AML-193 (cell line): ENCODE measurements at places on chromosomes 2 and 18.
A peak's percentile ranks its signal among the peaks of the same experiment; 100 is the strongest.

DNA sequence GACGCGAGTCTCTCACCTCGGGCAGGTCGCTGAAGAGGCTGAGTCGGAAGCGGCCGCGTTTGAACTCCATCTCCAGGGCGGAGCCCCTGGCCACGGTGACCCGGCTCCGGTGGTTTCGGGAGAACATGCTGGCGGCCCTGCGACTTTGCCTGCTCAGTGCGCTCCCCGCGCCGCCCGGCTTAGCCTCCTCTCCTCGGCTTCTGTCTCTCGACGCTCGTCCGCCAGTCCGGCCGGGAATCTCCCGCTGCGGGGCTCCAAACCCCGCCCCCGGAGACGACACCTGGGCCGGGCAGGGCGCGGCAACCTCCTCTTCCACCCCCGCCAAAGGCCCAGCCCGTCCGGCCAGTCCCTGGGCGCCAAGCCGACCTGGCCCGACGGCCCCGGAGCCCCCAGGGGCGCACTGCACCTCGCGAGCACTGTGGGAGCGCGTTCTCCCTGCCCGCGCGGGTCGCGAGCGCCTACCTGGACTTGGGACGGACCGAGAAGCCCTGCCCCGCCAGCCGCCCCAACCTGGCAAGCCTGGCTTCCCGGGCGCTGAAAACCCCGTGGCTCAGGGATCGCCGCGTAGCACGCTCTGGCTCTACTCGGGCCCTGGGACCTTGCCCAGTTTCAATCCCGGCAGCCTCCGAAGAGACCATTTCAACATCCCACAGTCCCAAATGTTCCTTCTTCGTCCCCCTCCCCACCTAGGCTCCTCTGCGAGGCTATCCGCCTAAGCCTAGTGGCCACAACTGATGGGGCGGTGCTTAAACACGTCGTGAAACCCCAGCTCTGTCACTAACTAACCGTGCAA is at the start of gene RTKN:
Gene RTKN (minus strand): TSS at position 248 of the 793 bp plus-strand sequence. CDS start 121 bp downstream, at position 127.
- no peak for DNase-seq

DNA sequence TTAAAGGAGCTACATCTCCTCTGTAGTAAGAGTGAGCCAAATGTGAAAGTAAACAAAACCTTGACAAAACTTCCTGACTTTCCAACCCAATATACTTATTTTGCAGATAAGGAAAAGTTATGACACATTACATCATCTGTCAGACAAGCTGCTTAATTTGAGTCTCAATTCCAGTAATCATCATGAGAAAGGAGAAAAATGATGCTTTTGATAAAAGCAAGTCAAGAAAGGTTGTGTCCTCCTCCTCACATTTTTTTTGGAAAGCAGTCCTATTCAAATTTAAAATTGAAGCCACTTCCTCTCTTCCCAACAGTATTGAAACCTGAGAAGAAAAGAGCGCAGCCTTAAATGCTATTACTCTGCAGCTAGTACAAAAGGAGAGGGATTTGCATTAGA is 519.6 kb downstream of the LRP1B start:
- DNase-seq = no peak

DNA sequence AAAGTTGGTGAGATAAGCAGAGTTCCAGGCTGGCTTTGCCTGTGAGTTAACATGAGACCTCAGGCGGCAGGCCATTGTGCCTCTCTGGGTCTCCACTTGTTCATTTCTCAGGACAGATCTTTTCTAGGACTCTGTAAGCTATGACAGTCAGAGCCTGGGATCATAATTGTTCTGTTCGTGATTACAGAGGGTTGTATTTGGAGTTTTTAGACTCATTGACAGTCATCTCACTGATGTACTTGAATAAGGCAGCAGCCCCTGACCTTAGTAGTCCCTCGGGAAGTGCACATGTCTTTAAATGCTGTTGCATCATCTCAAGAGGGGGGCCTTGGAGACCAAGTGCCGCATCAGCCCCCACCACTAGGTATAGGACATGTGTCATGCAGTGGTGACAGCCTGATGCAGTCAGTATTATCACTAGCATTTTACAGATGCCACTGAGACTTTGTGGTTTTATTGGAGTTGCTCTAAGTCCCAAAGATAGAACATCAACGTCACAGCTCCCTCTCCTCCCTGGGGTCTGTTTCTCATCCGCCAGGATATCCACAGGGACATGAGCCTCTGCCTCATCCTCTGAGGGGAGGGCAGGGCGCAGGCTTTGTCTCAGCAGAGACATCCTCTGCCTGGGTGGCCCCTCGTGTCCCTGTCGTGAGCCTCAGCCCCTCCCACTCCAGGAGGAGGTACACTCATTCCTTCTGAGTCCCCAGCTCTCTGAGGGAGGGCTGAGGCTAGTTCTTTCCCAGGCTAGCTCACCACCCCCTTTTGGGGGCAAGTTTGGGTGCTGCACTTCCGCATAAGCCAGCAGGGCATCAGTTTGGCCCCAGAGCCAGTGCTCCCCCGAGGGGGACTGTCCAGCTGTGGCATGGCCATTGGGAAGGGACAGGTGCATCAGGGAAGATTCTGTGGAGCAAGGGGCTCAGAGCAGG is 14.1 kb downstream of the GLI2 start:
- DNase-seq = no peak

DNA sequence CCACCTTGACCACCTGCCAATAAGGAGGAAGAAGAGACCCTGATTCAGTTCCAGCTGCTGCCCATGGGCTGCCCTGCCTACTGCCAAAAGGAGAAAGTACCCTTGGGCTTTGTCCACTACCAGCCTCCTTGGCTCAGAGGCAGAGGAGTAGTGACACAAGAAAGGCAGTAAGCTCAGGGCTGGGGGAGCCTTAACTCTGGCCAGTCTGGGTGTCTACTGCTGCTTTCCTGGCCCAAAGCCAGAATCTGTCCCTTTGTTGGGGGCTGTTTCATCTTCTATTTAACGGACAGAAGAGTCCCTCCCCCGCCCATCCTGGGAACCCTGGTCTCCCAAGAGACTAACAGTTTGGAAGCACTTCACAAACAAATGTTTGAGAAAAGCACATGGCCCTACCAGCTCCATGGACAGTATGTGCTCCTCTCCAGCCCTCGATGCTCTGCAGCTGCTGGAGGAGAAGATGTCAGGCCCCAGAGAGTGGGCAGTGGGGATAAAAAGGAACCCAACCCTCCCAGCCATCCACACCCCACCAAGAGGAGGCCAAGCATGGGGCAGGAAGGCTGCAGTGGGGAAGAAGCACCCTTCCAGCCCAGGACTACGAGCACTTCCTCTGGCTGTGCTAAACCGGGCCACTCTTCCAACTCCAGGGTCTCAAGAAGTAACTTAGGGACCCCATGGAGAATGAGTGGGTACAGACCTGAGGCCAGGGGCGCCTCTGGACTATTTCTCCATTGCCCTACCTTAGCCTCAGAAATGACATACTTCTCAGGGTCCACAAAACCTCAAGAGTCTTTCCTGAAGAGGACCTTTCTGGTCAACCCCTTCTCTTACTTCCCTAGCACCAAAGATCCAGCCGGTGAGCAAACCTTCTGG is 1.2 kb downstream of the ATG9A start:
- DNase-seq = no peak

- DNase-seq = no peak
Observed at GRCh38 chr2:5661362-5661761, 30.8 kb upstream of the SOX11 start.

- DNase-seq = no peak
Observed at GRCh38 chr2:149690825-149691224, 103.2 kb upstream of the MMADHC start.

DNA sequence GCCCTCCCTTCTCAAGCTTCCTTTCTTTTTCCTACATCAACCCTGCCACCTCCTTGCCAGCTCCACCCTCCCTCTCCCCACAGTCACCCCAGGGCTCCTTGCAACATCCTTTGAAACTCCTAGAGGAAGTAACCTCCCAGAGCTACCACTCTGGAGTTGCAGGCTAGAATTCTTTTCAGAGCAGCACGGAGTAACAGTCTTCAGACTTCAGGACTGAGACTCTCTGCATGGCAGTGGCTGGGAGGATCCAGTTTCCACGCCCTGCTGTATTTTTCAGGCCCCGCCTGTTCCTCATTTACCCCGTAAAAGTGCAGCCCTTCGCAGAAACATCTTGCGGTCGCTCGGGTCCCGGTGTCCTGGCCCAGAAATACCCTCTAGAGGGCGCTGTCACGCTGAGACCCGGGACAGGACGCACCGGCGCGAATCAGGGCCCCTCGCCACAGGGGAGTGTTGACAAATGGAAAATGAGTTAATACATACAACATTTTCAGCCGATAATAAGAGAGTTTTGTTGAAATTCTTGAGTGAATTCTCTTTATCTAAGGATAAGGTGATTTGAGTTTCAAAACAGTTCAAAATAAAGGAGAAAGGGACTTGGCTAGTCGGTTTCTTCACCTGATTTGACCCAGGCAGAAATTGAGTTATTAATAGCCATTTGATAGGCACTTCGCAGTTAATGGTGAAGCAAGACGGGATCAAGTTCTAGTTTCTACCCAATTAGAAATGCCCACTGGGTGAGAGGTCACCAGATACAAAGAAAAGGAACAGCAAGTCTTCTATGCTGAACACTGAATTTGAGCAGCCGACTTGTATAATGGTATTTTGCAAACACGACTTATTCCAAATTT is 18.5 kb upstream of the NTSR2 start:
- peak; percentile 90 for DNase-seq

- DNase-seq = no peak
Observed at GRCh38 chr18:68244786-68245185, 470.1 kb downstream of the TMX3 start.

DNA sequence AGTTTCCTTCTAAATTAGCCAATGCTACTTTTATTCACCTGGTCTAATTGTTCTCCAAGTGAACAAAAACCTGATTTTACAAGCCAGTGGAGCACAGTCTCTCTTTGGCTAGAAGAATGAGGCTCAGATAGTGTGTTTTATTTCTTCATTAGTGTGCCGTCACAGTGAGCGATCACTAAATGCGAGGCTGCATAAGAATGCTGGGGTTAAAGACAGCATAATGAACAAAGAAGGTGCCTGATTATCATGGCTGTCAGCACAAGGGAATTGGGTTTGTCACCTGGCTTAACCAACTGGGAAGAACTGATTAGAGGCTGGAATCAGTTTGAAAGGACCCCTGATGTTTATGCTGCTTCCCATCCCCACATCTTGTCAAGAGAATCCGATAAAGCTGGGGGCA is 76.4 kb downstream of the EPHA4 start:
- no peak for DNase-seq

DNA sequence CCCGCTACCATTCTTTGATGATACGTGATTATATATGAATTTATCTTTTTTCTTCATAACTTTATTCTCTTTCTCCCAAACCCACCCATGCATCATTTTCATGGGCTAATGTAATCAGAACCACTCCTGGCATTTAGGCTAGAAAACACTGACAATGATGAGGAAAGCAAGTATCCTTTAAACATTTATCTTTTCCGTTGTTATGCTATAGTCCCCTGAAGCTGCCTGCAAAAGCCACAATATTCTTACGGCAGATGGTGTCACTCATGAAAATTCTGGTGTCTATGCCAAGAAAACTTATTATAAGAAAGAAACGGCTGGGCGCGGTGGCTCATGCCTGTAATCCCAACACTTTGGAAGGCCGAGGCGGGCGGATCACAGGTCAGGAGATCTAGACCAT is 221.8 kb upstream of the CTAGE1 start:
- DNase-seq = no peak

DNA sequence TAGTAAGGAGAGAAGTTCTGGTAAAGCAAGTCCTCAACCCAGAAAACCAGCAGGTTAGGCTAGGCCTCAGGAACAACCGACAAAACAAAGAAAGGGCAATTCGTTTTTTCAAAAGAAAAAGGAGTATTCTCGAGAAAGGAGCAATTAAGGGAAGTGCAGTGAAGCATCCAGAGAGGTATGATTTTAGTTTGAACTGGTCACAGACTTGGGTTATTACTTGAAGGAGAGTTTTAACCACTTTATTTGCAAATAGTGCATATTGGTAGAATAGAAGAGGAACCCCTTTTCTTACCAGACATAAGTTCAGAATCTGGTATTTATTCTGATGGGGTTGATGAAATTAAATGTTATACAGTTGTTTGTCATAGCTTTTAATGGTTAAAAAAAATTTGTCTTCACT is 110.0 kb upstream of the GCFC2 start:
- no peak for DNase-seq

DNA sequence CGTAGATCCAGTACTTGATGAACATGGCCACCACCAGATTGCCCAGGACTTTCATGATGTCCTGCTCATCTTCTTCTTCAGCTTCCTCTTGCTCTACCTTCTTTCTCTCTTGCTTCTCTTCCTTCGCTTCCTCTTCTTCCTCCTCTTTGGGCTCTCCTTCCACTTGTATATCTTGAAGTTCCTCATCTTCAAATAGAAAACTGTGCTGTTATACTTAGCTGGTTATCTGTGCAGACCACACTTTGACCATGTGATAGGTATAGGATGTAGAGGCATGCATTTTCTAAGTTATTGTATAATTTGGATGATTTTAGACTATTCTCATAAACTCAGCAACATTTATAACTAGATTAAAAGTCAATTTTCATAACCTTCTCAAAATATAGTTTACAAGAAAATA is 263.4 kb downstream of the NAPG start:
- DNase-seq = no peak

DNA sequence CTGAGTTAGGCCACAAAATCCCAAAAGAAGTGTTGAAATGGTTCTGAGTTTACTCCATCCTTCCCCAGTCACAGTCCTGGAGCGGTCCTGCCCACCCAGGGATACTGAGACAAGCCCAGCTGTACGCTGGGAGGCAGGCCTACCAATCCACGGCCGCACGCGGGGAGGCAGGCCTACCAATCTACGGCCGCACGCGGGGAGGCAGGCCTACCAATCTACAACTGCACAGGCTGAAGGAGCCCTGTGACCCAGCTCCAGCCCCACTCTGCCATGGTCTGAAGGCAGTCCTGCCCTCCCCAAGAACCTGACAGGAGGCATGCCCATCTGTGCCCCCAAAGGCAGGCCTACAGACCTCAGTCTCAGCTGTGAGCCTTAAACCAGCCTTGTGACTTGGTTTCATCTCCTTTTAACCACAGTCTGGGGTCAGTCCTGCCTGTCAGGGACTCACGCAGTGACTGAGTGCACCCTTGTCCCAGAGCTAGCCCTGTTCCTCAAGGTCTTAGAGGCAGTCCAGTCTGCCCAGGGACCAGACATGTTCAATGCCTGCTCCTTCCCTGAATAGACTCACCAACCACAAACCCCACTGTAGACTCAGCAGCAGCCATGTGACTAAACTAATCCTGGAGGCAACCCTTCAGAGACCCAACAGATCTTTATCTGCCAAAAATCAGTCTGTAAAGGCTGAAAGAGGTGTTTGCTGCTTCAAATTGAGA is 36.8 kb downstream of the GPC1 start:
- no peak for DNase-seq

GRCh38 chr2:108267101-108267500 is 21.6 kb upstream of the SULT1C2 start:
- DNase-seq = no peak

DNA sequence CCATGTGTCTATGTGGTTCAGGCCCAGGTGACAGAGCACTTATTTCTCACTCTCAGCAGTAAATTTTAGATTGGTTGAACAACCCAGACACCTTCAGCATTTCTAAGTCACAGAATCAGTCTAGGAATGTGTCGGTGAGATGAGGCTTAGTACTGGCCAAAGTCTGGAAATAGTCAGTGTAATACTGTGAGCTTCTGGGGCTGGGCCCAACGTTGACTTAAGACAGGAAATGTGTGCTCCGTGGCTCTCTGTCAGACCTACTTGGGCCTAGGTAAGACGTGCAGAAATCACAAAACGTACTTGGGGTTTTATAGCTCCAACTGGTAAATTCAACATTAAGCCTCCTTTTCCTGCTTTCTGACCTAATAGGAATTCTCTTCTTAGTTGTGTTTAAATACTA is 160.3 kb upstream of the COL3A1 start:
- no peak for DNase-seq

GRCh38 chr2:15953891-15954680 is 13.7 kb downstream of the MYCN start:
- DNase-seq = no peak
